ENCODE measurements at places on chromosomes 4 and X.

DNA sequence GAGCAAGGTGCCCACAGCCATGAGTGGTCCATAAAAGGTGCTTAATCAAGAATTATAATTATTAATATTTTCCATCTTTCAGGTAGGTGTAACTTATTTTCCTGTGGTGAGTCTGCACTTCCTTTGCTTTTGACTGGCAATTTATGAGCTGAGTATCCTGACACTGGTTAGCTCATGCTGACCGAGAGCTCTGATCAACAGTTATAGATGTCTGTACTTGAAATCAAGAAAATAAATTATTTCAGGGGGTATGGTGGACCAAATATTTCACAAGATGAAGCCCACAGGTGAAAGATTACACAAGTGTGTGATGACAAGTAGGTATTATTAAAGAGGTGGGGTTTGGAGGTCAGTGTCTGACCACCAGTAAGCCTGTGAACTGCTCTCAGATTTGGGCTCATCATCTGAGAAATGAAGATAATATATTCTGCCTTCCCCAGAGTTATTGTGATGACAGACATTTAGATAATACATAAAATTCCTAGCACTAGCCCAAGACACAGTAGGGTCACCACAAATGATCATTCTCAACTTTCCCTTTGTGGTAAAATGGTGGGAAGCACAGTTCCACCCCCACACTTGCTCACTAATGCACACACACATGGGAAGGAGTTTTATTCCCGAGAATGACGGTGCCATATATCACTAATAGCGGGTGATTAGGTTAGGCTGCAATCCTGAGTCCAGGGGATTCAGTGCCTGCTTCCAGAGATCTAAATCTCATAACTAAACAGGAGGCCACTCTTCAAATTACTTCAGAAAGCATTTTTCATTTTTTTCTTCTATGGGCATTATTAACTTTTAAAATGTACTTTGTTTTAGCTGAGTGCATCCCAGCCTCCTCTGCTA, 34.0 kb upstream of the PACRGL start:
- no peak for DNase-seq

DNA sequence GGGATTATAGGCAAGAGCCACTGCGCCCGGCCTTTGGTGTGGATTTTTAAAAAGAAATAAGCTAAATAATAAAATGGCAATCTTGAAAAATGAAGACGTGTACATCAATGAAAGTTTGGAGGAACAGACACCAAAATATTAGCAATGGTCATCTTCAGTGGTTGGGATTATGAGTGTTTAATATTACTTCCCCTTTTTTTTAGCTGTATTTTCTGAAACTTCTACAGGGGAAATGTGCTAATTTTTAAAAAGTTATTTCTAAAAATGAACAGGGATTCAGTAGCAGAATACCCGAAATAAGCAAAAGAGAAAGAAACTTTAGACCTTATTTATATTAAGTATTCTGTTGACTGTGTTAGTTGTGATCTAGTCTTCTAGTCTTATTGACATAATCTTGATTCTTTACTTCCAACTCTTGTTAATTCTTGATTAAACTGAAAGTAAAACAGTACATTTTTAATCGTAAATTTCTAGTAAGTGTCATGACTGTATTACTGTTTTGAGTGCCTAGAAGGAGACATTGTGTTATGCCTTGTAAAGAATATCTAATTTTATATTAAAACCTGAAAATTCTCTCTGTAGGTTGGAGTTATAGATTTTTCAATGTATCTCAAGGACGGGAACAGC, 51.3 kb downstream of the RUFY3 start:
- DNase-seq, result no peak

DNA sequence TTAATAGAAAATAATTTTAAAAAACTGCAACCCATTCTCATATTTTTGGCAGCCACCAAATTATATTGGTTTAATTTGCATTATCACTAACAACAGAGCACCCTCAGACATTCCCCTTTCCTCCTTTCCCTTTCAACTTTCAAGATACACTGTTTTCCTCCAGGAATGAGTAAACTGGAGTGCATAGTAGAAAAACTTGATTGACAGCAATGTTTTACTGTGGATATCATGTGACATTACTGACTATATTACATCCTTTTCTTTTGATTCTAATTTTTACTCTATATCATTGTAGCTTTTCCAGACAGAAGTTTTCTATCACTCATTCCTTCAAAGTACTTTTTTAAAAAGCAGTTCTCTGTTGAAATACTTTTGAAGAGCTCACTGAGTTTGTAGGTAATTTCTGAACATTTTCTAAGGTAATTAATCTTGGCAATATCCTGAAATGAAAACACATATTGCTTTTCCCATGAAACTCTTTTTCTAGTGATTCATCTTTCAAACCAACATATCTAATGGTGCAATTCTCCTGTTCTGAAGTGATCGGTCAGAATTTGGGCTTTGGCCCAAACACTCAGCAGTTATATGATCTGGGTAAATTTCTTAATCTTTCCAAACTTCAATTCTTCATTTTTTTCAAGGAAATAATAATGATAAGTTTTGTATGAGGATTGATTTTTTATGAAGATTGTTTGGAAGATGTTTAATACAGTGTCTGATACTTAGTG, 920.4 kb upstream of the EPHA5 start:
- no peak for DNase-seq

GRCh38 chr4:81377191-81377590, 94.5 kb downstream of the RASGEF1B start:
- no peak for DNase-seq

DNA sequence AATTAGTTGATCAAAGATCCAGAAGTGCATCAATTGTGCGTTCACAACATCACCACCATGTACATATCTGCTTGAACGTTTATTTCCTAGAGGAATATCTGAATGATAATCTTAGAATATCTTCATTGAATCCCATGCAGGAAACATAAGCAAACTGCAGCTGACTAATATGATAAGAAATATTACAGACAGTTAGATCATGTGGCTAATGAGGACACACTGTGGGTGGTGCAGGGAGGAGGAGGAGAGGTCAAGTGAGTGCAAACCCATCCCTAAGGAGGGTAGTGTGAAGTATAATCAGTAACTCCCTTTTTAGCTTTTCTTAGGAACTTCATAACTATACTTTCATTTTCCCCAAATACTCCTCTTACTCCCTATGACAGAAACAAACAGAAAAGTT, 58.3 kb upstream of the HPGD start:
- no peak for DNase-seq

- DNase-seq, result no peak
Measured at GRCh38 chr4:133452678-133453077, 303.6 kb downstream of the PCDH10 start.
